NCI-H345 (cell line): ENCODE measurements at places on chromosomes 7 and 10.

- DNase-seq: no peak
Observed at GRCh38 chr7:105802604-105803428, 73.6 kb downstream of the ATXN7L1 start.

DNA sequence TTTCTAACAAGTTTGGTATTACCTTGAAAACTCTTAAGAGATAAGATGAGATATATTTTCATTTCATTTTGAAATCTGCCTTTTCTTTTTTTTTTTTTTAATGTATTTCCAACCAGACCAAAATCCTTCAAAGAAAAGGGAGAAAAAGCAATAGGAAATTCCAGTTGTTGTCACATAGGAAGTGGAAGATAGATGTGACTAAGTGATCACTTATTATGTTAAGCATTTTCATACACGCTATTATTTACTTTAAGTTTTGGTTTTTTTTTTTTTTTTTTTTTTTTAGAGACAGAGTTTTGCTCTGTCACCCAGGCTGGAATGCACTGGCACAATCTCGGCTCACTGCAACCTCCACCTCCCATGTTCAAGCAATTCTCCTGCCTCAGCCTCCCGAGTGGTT lies 197.2 kb upstream of the FRMD4A start:
- no peak for DNase-seq

DNA sequence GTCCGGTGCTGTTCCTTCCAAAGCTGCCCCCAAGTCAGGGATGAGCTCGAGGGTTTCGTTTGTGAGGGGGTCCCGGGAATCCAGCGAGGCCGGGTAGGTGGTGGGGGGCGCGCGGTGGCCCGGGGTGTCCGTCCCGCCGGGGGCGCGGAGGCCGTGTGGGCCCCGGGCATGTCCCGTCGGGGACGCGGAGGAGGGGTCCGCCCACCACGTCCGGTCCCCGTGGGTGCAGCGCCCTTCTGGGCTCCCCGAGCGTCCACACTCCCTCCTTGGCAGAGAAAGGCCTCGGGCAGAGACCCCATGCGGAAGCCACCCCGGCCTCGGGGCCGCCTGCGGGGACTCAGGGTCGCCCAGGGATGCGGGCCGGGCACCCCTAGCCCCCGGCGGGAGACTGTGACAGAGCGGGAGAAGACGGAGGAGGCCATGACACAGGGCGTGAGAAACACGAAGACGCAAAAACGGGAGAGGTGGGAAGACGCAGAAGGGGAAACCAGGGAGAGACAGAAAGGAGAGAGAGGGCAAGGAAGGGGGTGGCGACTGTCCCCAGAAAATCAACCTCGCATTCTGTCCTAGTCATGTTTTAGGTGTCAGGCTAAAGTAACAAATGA lies 640 bp upstream of the ZNF425 start:
- peak; percentile 64 for DNase-seq

DNA sequence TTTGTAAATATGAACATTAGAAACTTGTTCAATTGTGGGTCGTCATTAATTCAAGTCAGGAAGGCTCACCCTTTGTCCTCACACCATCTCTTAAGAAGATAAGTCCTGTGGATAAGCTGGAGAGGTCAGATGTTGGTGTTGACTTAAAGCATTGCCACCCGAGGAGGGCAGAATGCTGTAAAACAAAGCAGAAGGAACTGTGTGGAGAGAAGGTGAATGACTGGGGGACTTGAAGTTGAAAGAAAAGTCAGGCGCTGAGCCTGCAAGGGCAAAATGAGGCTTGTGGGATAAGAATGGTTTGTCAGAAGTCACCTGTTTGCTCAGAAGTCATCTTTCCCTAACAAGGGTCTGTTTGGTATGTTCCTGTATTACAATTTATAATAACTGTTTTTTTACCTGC lies 9.1 kb downstream of the RPA3 start:
- no peak for DNase-seq

GRCh38 chr10:13984647-13985155 lies 346.0 kb downstream of the FRMD4A start:
- DNase-seq: no peak

DNA sequence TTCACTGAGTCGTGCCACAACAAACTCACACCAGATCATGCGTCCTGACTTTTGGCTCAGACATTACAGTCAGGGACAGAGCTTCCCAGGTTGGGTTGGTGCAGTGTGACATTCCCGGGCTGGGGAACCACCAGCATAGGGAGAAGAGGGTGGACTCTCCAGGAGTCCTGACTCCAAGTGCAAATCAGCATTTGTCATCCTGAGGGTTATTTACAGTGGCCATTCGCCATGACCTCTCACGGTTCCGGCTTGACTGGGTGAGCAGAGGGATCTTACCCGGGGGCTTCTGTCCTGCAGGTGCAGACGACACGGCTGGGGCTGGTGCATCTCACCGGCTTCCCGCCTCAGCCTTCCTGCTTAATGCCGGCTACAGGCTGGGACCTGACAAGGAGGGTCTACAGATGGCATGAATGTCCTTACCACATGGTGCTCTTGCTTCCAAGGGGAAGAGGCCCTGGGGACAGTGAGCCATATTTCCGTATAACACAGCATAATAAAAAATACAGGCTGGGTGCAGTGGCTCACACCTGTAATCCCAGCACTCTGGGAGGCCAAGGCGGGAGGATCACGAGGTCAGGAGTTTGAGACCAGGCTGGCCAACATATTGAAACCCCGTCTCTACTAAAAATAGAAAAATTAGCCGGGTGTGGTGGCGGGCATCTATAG lies 12.5 kb upstream of the INTS1 start:
- no peak for DNase-seq

DNA sequence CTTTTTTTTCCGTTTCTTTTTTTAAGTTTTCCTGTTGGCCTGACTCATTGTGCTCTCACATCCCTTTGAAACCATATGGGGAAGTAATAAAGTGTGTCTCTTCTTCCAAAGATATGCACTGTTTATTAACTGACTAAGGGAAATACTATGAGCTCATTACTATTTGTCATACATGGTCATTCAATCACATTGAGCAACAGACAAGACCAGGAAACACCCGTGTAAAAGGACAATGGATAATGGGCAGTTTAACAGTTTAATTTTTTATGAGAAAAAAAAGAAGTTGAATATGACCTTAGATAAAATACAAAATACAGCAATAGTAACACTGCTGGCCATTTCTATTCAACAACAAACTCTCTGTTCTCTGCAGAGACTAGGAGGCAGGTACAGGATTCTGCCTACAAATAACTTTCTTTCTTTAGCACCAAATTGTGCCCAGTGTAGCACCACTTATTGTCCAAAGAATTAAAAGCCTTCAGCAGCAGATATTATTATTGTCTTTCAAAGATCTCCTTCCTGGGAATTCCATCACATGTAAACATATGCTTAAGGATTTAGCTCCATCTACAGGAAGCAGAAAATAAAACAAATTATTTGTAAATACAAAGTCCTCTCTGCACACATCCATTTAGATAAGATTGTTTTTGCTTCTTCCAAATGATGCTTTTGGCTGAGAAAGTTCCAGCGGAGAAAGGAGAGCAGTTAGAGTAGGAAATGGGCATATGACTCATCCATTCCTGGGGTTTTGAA lies 55.0 kb upstream of the AKR1E2 start:
- DNase-seq: peak; percentile 2

GRCh38 chr10:91036807-91037411 lies 116.0 kb upstream of the ANKRD1 start:
- no peak for DNase-seq

DNA sequence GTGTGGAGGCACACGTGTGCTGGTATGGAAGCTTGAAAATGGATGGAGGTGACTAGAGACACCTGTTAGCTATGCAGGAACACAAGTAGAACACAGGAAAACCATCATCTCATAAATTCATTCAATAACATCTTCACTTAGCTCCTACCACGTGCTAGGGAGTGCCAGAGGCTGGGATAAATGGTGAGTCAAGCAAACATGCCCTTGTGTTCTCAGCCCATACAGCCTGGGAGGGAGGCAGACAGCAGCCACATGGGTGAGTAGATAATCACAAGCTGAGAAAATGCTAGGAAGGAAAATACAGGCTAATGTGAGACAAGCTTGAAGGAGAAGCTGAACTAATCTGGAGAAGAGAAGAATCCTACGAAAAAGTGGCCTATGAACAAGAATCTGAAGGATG lies 468.0 kb upstream of the ZMIZ1 start:
- DNase-seq: no peak

GRCh38 chr10:12757351-12757750 lies 244.2 kb downstream of the CCDC3 start:
- DNase-seq: no peak

- no peak for DNase-seq
Observed at GRCh38 chr7:42750172-42750571, 161.7 kb downstream of the C7orf25 start.

DNA sequence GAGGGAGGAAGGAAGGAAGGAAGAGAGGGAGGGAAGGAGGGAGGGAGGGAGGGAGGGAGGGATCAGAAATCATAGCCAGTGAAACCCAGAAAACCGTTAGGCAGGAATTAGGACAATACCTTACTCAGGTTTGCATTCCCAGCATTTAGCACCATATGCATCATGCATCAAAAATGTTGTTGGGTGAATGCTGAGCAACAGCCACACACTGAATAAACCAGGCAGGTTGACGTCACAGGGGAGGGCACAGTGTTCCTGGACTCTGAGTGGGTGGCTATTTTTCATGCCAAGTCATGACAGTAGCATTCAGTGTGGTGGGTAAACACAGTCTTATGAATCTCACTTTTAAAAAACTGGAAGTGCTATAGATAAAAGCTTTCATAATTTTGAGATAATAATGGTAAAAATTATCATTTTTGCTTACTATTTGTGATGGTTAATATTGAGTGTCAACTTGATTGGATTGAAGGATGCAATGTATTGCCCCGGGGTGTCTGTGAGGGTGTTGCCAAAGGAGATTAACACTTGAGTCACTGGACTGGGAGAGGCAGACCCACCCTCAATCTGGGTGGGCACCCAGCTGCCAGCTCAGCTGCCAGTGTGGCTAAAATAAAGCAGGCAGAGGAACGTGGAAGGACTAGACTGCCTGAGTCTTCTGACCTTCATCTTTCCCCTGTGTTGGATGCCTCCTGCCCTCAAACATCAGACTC lies 199.1 kb upstream of the PRKCQ start:
- DNase-seq: no peak

DNA sequence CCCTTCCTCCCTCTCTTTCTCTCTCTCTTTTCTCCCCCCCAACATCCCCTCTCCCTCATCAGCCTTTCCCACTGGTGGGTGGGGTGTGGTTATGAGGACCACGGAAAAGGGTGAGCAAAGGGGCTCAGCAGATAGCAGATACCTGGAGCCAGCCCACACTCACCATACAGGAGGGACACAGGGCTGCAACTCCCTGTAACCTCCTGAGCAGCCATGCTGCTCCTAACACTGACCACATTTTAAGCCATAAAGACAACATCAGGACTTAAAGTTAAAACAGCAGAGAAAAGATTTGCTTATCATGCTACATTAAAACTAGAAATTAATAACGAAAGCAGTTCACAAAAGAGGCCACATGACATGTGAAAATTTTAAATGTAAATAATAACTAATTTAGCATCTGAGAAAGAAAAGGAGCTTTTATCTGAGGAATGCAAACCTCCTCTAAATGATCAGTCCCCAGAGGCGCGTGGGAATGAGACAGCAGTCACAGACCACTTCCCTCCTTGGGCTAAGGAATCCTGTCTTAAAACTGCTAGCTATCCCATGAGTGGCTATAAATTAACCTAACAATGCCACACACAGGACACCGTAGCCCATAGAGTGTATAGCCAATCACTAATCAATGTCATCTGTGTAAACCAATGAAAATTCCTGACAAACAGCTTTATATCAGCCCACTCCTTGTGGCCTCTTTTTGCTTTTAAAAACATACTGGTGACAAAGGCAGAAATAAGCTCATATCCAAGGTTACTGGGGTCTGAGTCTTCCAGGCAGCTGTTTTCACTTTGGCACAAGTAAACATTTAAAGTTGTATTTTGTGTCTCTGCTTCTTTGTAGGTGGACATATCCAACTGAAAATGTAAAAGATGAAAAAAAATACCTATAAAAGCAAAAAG lies 33.3 kb downstream of the PKD1L1 start:
- no peak for DNase-seq

DNA sequence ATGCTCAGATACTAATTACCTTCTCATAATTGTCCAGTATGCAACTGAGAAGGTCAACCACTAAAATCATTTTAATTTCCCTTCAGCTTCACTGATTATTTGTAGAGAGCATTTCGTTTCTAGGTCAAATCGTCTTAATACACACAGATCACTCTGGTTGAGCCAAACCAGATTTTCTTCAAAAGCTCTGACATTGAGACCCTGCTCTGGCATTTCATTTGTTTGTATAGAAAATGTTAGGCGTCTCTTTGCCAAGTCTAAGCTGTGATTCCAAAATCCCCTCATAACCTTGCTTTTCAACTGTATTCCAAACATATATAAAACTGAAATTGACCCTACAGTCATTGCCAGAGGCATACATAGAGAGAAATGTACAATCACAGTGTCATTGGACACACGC lies 520.0 kb downstream of the CNTNAP2 start:
- no peak for DNase-seq

DNA sequence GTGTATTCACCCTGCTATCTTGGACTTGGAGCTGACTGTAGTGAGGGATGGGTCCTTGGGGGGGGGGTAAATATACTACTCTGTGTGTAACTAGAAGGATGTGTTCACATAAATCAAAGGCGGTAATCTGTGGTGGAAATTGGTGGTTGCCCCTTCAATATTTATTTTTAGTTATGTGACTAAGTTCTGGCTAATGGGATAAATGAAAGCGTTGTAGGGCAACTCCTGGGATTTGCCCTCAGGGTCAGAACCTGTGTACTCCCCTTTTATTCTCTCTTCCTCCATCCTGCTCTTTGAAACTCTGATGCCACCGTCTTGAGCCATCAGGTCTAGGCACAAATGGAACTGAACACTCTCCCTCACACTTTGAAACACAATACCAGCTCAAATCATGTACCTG lies 24.3 kb upstream of the ST7 start:
- no peak for DNase-seq

GRCh38 chr7:51240868-51241267 lies 75.7 kb downstream of the COBL start:
- DNase-seq: no peak

GRCh38 chr10:9331583-9332008 lies 1277.1 kb downstream of the GATA3 start:
- peak; percentile 34 for DNase-seq

DNA sequence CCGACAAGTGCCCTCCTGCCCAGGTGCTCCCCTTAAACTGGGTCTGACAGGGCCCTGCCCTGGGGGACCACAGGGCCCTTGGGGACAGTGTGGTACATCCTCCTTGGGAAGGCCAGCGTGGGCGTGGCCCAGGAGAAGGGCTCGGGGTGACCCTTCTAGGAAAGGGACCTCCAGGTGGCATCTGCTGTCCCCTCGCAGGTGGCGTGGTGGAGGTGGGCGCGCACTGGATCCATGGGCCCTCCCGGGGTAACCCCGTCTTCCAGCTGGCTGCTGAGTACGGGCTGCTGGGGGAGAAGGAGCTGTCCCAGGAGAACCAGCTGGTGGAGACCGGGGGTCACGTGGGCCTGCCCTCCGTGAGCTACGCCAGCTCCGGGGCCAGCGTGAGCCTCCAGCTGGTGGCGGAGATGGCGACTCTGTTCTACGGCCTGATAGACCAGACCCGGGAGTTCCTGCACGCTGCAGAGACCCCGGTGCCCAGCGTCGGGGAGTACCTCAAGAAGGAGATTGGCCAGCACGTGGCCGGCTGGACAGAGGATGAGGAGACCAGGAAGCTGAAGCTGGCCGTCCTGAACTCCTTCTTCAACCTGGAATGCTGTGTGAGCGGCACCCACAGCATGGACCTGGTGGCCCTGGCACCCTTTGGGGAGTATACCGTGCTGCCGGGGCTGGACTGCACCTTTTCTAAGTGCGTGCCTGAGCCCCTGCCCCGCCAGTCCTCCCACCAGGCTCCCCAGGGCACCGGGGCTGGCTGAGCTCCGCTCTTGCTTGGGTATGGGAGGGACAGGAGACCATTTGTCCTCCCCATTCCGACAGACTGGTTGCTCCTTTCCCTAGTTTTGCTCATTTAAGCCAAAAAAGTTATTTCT lies 972 bp downstream of the PAOX start:
- DNase-seq: no peak
